Adrenal gland (tissue), 19 donors: ENCODE measurements at places on chromosomes 5 and 9. TPM values are rescaled to one million over a fixed set of nuclear protein-coding genes. Genes with fewer than 3 reads are reported as not detected.

- DNase-seq, result no peak
Measured at GRCh38 chr9:19495186-19496028, 86.6 kb downstream of the ACER2 start.

DNA sequence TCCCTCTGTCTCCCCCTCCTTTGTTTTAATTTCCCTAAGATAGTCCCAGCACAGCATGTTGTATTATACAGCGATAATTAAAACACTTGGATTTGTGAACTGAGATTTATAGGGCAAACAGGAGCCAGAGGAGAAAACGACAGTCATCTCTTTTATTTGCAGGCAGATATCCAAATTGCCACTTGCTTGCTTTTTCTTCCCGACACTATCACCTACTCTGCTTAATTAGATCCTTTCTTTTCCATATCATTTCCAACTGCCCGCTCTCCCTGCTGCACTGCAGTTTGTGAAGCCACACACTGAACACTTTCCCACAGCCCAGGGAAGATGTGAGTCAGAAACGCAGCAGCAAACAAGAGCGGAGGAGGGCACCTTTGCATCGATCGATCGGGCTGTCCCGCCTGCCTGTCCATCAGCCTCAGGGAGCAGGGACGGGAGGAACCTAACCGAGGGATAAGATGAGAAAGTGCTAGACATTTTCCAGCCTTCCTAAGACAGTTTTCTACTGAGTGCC, 35.8 kb upstream of the SPRY4 start:
- DNase-seq, result peak; percentile 45

IFNB1 gene
- not detected for total RNA-seq

DNA sequence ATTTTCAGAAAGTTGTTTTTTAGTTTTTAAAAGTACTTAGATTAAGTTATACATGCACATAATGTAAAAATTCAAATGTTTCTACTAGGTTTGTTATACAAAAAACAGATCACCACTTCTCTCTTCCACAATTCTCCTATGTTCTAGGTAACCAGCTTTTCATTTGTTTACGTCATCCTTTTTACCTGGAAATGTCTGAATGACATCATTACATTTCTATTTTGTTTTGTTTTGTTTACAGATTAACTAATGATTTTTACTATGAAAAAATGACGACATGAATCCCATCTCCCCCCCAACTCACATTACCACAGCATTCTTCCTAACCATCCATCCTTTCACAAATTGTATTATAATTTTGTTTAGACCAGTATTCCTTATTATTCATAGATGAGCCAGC, 1709.2 kb downstream of the EFNA5 start:
- no peak for DNase-seq

DNA sequence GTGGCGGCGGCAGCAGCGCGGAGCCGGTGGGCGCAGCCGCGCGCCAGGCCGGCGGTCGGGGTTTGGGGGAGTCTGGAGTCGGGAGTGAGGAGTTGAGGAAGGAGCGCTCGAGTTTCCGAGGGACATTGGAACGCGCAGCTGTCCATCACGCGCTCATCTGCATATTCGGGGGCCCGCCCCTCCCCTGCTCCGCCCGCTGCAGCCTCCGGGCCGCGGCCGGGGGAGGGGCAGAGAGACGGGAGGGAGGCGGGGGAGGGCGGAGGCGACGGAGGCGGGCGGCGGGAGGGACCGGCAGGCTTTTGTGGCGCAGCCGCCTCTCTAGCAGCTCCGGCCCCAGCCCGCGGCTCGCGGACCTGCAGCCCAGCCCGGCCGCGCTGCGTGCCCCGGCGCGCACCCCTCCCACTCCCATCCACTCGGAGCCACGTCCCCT, at the start of gene IRX2:
TSS of gene IRX2 (minus strand) at position 86 of the 430 bp plus-strand sequence. CDS start 264 bp downstream, outside the sequence.
- DNase-seq, result peak; percentile 43

DNA sequence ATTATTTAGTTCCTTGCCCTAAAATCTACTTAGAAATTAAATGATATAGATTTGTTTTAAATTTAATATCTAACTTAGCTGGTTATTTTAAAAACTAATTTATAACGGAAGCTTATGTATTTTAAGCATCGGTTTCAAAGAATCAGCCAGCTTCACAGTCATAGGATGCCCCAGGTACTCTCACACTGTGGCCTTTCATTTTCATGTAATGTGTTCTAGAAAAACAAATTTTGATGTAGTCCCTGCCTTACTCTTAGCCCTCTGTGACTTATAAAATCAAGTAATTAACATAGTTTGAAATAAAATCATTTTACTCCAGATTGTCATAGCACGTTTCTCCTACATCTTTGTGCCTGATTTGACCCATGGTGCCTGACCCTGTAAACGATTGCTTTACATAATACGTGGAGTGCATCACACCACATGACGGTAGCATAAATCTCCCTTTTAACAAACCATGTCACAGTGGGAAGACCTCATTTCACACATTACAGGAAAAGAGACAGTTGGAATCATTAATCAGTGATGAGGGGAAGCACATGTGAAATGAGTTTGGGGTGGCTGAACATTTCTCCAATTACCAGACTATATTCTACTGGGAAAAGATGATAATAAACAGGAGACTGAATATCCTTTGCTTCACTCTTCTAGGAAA, 731.5 kb upstream of the CDH9 start:
- no peak for DNase-seq

DNA sequence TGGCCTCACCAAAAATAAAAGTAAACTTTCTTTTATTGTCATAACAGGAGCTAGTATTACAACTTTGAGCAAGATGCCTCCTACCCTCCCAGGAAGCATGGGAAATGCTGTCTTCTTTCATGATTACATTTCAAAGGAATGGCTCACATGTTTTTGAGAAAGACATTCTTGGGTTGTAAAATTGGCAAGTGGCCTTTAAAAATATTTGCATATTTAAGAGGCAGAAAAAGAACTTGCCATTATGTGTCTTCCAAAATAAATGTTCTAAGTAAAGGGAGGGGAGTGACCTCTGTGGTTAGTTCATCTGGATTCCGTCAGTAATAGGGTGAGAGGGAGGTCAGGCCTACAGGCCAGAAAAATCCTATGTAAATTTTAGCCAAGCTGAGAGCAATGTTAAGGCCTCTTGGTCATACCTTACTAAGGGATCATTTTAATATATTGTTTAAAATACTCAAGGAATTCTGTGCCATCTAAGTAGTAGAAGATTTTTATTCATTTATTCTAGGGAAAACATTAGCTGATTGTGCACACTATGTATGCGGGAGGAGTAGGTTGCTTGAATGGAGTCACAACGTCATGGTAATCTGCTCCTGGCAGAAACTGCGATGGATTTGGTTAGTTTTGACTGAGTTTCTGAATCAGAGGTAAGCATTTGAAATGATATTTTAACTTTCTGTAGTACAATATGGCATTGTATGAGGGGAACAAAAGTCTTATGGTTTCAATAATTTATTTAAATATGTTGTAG, 1485.7 kb upstream of the CDH9 start:
- DNase-seq, result no peak

DNA sequence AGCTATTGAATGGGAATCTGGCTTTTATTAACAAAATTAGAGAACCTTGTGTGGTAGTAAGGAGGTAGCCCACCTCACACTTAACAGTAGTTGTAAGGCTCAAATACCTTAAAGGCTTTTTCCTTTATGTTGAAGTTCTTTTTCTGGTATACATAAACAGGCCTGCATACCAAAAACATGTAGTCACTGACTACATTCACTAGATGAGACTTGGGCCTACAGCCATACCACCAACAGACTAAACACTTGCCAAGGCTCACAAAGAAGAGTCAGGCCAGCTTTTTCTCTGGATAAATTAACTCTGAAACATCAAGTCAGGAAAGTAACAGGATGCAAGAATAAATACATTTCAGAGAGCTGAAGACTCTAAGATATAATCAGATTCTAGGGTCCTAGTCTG, 78.6 kb upstream of the MPDZ start:
- no peak for DNase-seq

GRCh38 chr5:168076561-168076991, 214.9 kb upstream of the WWC1 start:
- peak; percentile 57 for DNase-seq

DNA sequence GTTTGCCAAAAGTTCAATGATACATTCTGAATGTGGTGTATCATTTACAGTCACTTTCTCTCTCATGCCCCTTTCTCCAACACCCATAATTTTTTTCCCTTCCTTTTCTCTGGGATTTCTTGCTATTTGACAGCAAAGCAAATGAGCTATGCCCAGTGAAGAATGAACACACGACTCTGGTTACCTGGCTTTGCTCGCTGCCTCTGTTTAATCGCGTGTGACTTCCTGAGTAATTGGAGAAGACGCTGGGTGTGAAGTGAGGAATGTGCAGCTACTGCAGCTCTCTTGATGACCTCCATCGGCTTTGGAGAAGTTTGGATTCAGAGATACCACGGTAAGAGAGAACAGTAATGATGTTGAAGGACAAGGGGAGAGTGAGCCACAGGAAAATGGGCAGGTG, 651.8 kb downstream of the KIF4B start:
- DNase-seq, result no peak

DNA sequence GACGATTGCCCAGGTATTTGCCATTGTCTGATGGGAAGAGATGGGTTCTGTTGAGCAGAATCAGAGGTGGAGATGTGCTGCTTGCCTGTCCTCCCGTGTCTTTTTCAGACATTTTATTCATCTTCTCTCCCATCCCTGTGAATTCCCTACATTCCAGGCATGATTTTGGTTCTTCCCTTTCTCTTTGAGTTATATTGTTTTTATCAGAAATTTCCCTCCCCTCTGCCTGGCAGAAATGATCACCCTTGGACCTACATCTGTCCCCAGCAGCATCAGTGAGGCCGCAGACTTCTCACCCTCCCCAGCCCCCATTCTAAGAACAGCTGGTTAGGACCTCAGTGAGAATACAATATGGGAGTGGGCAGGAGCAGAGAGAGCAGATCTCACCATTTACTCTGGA, 640.2 kb downstream of the CCDC171 start:
- DNase-seq, result no peak
